Epithelial cell of prostate (primary cell): ENCODE measurements at places on chromosomes 1 and 21.

DNA sequence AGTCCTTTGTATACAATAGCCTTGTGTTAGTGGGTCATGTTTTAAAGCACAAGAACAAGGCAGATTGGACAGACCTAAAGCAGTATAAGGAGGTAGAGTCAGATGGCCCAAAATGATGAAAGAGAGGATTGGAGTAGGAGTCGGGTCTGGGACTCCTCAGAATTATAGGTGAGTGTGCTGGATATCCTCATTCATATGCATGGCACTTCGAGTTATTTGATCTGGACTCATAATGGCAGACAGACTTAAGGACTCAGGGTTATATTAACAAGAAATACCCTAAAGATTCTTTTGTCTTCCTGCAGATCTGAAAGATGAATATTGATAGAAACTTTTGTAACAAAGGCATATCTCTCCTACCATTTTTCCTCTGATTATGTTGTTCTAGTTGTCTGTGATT lies 92.7 kb downstream of the GABPA start:
- DNase-seq: no peak

- no peak for DNase-seq
Observed at GRCh38 chr1:2044510-2045319, 5.5 kb upstream of the PRKCZ start.

DNA sequence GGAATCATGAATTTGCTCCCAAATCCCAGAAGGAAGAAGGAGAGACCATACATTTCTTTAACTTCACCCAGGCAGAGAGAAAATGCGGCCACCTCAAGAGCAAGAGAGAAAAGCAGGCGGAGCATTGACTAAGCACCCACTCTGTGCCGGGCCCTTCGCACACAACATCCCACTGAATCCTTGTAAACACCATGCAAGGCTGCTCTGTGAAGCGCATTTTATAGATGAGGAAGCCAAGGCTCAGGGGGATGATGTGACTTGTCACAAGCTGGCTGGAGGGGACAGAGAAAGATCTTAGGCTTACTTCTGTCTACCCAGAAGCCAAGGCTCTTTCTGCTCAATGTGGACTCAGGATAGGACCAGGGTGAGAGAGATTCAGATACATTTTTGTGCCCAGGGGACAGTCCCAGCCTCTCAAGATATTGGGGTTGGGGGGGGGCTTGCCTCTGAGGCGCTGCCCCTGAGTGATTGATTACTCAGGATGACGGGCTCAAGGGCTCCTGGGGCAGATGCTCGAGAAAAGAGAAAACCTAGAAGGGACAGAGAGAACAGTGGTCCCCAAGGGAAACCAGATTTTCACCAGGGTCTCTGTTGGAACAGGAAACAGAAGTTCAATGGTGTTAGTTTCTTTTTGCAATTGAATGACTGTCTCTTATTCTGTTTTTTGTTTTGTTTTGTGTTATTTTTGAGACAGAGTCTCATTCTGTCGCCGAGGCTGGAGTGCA lies 19.5 kb downstream of the PADI2 start:
- DNase-seq: no peak

DNA sequence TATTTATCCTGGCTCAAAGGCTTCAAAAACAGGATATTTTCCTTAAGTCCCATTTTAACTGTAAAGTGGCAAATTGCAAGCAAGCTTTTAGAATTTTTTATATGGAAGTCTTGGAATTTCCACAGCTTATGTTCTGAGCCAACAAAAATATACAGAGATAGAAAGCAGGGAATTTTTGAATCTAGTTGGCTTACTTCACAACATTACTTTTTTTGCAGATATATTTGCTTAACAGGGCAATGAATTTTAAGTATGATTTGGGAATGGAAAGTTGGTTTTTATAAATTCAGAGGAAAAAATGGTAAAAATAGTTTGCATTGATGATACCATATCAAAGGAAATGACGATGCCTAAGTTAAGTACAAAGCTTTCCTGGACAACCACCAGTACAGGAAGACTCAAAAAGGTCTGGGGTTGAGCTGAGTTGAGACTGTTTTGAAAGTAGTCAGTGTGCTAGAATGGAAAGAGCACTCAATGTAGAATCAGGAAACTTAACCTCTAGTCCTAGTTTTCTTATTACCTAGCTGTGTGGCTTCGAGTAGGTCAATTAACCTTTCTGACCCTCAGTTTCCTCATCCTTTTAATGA lies 11.0 kb upstream of the VCAM1 start:
- no peak for DNase-seq

DNA sequence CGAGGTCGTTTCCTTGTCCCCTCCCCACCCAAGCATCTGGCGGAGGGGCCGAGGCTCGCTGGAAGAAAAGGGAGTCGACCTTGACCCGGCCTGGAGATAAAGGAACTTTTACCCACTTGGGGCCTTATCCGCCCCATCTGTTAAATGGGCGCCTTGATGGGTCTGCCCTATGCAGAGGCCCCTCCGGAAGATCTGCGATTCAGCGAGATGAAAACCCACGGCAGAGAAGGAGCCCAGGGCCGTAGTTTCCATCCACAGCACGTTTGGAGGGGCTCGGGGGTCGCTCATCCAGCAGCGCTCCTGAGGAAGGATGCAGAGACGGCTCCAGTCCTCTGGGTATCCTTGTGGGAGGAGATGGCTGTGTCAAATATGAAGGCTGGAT lies 518 bp downstream of the NCMAP start:
- DNase-seq: no peak

- no peak for DNase-seq
Observed at GRCh38 chr1:199821029-199821779, 206.3 kb upstream of the NR5A2 start.

GRCh38 chr1:211742272-211742671 lies 66.9 kb upstream of the NEK2 start:
- DNase-seq: no peak

- DNase-seq: no peak
Observed at GRCh38 chr21:40768056-40768455, 78.9 kb downstream of the DSCAM start.

GRCh38 chr1:151425103-151425502 lies 25.7 kb downstream of the PSMB4 start:
- DNase-seq: no peak

- DNase-seq: no peak
Observed at GRCh38 chr21:32889596-32889995, 118.0 kb upstream of the PAXBP1 start.

DNA sequence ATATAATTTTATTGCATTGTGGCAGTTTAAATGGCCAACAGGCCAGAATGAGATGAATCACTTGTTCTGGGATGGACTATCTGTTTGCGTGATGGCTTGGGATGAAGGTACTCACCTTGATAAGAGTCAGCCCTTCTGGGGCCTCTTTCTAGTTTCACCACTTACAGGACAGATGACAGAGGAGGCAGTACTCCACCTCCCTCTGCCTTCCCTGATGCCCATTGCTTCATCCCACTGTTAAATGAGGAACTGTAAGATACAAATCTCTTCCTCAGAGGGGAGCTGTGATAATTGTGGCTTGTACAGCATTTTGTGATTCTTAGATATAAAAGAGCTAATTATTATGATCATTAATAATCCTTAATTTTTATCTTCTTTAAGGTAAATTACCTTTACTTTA lies 3.7 kb upstream of the TCHH start:
- DNase-seq: no peak

- no peak for DNase-seq
Observed at GRCh38 chr1:54502342-54502741, 45.7 kb upstream of the ACOT11 start.

- DNase-seq: no peak
Observed at GRCh38 chr1:228219962-228220780, 12.3 kb downstream of the OBSCN start.

- no peak for DNase-seq
Observed at GRCh38 chr1:241596633-241597032, 43.5 kb downstream of the CHML start.

DNA sequence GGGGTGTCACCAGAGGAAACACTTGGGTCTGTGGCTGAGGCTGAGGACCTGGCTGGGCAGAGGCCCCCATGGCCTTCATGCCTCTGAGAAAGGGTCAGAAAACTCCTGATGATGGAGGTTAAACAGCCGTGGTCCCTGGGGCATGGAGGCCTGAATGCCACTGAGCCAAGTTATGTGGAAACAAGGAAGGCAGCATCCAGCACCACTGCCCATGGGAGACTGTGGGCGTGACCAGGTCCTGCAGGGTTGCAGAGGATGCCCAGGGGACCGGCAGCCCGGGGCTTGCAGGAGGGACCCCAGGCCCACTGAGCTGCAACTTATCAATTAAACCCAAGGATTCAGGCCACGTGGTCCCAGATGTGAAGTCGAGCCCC lies 18.9 kb upstream of the COL6A2 start:
- DNase-seq: no peak

DNA sequence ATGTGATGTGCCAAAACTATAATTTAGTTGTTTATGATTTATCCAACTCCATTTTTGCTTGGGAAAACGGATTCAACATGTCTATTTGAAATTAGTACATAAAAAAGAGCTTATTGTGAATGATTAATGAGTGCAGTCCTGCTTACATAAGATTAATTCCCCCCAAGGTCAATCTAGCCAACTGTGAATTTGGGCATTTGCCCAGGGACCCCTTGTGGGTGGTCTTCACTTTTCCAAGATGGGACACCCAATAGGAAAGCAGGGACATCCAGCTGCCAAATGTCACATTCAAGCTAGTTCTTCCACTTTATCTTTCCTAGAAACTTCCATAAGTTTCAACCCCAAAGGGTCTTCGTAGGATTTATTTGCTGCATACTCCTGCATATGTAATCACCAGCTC lies 362.4 kb upstream of the PKN2 start:
- no peak for DNase-seq

- no peak for DNase-seq
Observed at GRCh38 chr1:111569913-111570312, 49.7 kb upstream of the RAP1A start.

- no peak for DNase-seq
Observed at GRCh38 chr1:64944913-64945312, 21.4 kb downstream of the JAK1 start.

- no peak for DNase-seq
Observed at GRCh38 chr1:53511933-53512806, 53.0 kb downstream of the DMRTB1 start.

DNA sequence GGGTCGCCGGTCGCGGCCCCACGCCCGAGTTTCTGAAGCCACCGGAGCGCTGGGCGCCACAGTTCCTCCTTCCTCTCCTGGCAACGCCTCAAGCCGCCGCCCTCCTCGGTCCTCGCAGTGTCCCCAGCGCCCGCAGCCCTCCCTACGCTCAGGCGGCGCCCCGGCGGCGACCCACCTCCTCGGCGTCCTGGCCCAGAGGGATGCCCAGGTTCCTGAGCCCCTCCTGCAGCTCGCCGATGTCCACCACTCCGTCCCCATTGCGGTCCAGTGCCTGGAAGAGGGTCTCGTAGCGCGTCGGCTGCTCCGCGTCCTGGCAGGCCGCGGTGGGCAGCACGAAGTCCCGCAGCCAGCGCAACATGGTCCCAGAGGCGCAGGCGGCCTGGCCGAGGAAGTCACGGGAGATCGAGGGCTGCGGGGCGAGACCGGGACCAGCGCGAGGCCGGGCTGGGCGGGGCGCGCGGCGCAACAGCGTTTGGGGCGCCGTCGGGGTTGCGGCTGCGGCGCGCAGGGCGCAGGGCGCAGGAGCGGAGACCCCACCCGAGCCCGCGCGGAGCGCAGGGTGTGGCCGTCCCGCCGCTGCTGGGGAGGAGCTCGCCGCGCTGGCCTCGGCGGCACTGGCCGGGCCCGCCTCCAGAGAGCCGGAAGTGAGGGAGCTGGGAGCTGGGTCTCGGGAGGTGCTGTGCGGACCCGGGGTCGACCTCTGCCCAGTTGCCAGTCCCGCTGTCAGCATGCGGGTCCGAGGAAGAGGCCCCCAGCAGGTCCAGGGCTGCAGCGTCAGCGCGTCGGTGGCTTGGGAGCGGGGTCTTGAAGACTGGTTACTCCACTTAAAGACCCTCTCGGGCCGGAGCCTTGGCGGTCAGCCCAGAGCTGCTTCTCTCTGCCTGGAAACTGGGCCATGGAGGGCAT lies at the start of gene SLC25A24:
Gene SLC25A24, minus strand, starts transcription at position 563 of the 906 bp plus-strand sequence. Its CDS starts 205 bp downstream, at position 358.
- DNase-seq: no peak

DNA sequence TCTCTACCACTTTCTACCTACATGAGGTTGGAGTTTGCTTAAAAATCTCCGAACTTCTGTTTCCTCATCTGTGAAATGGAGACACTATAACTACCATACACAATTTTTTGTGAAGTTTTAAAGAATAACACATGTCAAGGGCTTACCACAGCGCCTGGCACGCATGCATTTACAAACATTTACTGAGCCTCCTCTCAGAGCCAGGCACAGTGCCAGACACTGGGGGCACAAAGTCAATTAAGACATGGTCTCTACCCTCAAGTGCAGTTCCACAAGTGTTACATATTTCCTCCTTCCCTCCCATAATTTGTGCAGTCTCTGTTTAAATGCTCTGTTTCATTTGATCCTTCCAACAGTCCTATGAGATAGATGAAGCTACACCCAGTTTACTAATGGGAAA lies 356.4 kb upstream of the ESRRG start:
- DNase-seq: no peak

GRCh38 chr1:182624577-182624976 lies 20.4 kb upstream of the RGS16 start:
- no peak for DNase-seq

DNA sequence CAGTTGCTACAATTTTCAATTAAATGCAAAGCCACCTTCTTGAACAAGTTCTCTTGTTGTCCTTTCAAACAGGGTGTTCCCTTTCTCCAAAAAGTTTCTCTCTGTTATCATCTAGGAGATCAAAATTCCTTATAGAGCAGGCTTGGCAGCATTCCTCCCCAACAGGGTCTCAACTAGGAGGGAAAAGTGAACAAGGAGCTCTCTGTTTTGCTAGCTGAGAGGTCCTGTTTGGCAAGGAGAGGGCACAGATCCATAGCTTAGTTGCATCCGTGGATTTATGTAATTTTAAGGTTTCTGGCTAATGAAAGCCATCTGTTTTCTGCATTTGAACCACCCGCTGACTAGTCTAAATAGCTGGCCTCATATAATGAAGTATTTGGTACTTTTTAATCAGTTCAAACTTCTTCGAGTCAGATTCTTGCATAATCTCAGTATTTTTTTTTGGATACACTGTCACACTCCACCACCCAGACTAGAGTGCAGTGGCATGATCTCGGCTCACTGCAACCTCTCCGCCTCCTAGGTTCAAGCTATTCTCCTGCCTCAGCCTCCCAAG lies 54.0 kb downstream of the APP start:
- no peak for DNase-seq

GRCh38 chr1:95547005-95547404 lies 313.0 kb downstream of the RWDD3 start:
- DNase-seq: no peak

DNA sequence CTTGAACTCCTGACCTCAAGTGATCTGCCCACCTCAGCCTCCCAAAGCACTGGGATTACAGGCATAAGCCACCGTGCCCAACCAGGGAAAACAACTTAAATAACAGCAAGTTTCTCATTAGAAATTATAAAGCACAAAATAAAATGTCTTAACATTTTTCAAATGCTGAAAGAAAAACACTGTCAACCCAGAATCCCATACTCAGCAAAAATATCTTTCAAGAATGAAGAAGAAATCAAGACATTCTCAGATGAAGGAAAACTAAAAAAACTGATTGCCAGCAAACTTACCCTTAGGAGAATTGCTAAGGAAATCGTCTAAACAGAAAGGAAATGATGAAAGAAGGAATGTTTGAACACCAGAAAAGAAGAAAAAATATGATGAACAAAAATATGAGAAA lies 191.1 kb upstream of the NR5A2 start:
- no peak for DNase-seq

- DNase-seq: no peak
Observed at GRCh38 chr1:63668298-63668697, 75.1 kb downstream of the PGM1 start.
